NCI-H2081 treated with DMSO at 0.1 percent for 48 hours (cell line): ENCODE measurements at places on chromosomes 5 and 9.
A peak's percentile ranks its signal among the peaks of the same experiment; 100 is the strongest.

GRCh38 chr5:147935032-147935431 is 28.7 kb upstream of the C5orf46 start:
- no peak for DNase-seq

DNA sequence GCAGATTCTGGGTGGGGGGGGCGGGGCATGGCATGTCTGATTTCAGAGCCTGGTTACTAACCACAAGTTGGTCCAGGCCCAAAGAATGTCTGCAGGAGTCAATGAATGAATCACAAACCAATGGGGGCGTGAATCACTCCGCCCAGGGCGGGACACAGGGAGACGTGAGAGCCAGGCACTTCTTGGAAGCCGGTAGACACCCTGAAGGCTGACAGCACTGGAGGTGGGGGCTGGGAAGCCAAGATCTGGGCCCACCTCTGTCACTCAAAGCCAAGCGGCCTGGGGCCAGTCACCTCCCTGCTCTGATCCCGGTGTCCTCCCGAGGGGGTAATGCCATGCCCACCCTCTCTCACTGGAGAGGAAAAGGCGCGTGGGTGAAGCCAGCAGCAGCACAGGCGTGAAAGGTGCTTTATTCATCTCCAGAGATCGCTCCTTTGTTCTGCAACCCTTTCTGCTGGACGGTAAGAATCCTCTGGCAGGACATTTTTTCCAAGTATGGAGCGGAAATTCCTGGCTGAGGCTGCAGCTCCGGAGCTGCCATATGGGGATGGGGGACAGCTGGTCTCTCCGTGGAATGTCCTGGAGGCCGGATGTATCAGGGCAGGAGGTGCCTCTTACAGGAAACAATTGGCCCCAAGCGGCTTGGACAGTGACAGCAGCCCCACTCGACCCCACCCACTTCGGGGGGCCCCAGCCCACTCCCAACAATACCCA is 85.0 kb downstream of the STK10 start:
- DNase-seq = no peak

GRCh38 chr5:133311176-133311575 is 259.4 kb downstream of the HSPA4 start:
- no peak for DNase-seq

DNA sequence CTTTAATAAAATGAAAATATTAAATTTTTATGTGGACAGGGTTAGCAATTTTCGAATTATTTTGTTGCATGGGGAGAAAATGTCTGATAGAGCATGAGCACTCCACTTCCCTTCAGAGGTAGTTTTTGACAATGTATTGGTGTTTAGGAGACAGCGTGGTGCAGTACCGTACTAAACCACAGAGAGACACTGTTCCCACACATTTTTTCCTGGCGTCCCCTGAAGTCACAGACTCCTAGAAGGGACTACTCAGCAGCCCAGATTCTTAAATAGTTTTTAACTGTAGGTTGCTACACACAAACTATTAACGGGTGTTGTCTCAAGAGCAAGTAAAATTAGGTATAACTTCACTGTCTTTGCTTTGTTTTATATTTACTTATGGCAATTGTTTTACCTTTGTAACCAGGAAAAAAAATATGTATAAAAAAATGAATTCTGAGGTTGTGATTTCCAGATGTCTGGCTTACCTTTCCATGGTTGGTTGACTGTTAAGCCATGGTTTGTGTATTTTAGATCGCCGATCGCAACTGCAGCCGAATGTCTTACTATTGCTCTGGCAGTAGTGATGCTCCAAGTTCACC is 171.2 kb downstream of the DOCK8 start:
- DNase-seq = peak; percentile 7
